ENCODE measurements at places on chromosomes 11 and 22.
A peak's percentile ranks its signal among the peaks of the same experiment; 100 is the strongest.

- peaks cover 27% of the 10 kb centered on the region for H3K4me1 ChIP-seq
- H3K27me3 ChIP-seq, result no peaks in the 10 kb centered on the region
- no peaks in the 10 kb centered on the region for H3K36me3 ChIP-seq
- no peak overlapping the region for H3K4me3 ChIP-seq
- H3K27ac ChIP-seq, result no peak overlapping the region
These were observed 3.4 kb downstream of the PLAAT3 start for GRCh38 chr11:63610604-63611394.

GRCh38 chr11:73498343-73498742, 99.6 kb downstream of the FAM168A start:
- H3K27ac ChIP-seq, result no peak overlapping the region
- H3K4me3 ChIP-seq, result no peak overlapping the region
- peaks cover 12% of the 10 kb centered on the region for H3K4me1 ChIP-seq
- DNase-seq, result no peak

DNA sequence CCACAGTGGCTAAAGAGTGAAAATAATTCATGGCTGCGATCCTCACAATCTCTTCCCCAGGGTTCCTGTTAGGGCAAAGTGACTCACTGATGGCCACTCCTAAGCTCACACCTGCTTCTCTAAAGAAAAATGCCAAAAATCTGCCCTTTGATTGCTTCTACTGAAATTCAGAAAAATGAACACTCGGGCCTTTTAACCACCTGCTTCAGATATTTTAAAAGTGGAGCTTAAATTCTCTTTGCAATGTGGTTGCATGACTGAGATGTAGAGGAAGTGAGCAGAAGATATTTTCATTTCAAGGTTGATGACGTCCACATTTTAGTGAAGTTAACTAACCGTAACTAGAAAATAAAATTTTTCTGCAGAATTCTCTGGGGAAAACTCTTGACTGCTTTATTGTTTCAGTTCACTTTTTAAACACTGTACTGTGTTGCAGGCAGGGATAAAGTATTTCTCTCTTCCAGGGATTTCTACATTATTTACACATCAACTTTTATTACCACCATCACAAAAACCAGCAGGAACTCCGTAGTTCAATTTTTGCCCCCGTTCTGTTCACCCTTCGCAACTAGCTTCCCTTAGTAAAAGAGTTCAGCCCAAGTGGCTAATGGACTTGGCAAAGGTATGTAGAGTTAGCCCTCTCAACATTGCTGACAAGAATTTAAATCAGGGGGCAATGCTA, 8.5 kb downstream of the RAB30 start:
- H3K27me3 ChIP-seq, result no peaks in the 10 kb centered on the region
- peak overlapping the region; percentile 81 for H3K4me3 ChIP-seq
- peaks cover 62% of the 10 kb centered on the region for H3K4me1 ChIP-seq
- DNase-seq, result peak; percentile 13
- peaks cover 45% of the 10 kb centered on the region for H3K36me3 ChIP-seq

DNA sequence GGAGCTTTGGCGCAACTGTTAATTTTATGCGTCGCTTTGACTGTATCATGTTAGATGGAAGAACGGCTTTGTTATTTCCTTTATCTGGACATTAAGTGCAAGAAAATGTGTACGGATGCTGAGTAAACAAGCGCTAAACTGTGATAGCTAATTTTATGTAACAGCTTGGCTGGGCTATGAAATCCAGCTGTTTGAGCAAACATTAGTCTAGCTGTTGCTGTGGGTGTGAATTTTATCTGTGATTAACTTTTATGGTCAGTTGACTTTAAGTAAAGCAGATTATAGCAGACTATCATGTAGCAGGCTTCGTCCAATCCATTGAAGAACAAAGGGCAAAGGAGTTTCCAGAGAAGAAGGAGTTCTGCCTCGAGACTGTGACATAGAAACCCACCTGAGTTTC, 14.0 kb downstream of the OR8A1 start:
- no peak for DNase-seq
- H3K4me3 ChIP-seq, result no peak overlapping the region
- H3K36me3 ChIP-seq, result no peaks in the 10 kb centered on the region
- H3K27ac ChIP-seq, result no peak overlapping the region

DNA sequence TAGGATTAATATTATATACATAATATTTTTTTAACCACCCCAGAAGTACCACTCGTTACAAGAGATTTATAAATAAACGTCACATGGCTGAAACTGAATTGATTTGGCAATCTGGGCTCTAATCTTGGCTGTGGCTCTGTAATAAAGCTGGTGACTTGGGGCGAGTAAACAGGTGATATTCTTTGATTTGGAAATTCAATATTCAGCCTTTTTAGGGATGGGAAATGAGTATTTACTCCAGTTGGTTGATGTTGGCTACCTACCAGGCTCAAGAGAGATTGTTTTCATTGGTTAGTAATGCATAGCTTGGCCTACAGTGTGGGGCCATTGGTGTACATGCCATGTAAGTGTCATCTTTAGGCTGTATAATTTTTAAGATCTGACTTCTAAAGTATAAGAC, 117.7 kb upstream of the SORL1-AS1 start:
- DNase-seq, result no peak
- peaks cover 25% of the 10 kb centered on the region for H3K36me3 ChIP-seq
- peaks cover 8% of the 10 kb centered on the region for H3K4me1 ChIP-seq
- no peak overlapping the region for H3K4me3 ChIP-seq
- no peak overlapping the region for H3K27ac ChIP-seq

- H3K36me3 ChIP-seq, result no peaks in the 10 kb centered on the region
- H3K27me3 ChIP-seq, result no peaks in the 10 kb centered on the region
- no peaks in the 10 kb centered on the region for H3K4me1 ChIP-seq
- DNase-seq, result no peak
- H3K27ac ChIP-seq, result no peak overlapping the region
These were observed 7.6 kb downstream of the NECTIN1 start for GRCh38 chr11:119721129-119722120.

DNA sequence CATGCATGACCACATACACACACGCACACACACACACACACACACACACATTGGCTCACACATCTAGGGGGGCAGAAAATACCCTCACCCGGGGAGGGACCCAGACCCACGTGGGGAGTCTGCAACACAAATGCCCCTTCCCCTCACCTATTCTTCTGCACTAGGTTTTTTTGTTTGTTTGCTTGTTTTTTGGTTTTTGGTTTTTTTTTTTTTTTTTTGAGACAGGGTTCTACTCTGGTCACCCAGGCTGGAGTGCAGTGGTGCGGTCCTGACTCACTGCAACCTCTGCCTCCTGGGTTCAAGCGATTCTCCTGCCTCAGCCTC, 28.4 kb downstream of the WEE1 start:
- H3K27ac ChIP-seq, result no peak overlapping the region
- peak overlapping the region; percentile 74 for H3K4me3 ChIP-seq
- H3K4me1 ChIP-seq, result peaks cover 25% of the 10 kb centered on the region
- DNase-seq, result no peak
- peaks cover 2% of the 10 kb centered on the region for H3K36me3 ChIP-seq

DNA sequence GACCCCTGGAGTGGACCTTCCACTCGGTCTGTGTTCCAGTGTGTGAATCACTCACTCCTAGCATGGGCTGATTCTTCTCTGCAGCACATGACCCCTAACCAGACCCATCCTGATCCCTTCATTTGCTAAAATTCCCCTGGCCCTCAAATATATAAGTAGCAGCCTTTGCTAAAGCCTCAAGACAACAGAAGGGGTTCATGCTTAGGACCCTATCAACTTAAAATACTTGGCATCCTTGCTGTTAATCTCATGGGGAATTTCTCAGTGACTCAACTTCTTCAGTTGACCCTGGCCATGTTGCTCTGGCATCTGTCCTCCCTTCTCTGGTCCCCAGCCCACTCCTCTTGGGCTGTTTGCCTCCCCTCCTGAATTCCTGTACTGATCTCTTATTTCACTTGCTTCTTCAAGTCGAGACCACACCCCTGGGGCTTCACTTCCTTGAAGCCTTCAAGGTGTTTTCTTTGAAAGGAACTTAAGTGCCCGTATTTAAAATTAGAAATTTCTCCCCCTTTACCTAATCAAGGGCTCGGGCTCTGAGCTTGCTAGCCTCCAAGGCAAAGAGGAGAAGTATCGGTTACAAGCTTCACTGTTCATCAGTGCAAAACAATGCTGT, 23.6 kb downstream of the NNMT start:
- peaks cover 17% of the 10 kb centered on the region for H3K4me1 ChIP-seq
- no peaks in the 10 kb centered on the region for H3K36me3 ChIP-seq
- H3K27ac ChIP-seq, result no peak overlapping the region
- no peak overlapping the region for H3K4me3 ChIP-seq

DNA sequence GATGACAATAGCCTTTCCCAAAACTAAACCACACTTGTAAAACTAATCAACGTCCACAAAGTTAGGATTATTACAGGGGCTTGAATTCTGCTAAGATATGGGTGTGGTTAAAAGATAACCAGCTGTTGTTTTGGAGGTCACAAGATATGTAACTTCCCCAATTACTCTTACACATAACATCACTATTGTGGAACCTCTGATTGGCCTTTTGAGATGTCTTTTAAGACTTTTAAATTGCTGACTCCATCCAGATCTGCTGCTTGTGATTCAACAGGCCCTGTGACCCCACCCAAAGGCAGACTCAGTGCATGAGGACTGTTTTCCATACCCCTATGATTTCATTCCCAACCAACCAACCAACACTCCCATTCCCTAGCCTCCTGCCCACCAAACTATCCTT, 893.9 kb downstream of the OPCML start:
- DNase-seq, result no peak
- peaks cover 8% of the 10 kb centered on the region for H3K4me1 ChIP-seq
- H3K27me3 ChIP-seq, result no peaks in the 10 kb centered on the region
- no peak overlapping the region for H3K4me3 ChIP-seq
- no peak overlapping the region for H3K27ac ChIP-seq

DNA sequence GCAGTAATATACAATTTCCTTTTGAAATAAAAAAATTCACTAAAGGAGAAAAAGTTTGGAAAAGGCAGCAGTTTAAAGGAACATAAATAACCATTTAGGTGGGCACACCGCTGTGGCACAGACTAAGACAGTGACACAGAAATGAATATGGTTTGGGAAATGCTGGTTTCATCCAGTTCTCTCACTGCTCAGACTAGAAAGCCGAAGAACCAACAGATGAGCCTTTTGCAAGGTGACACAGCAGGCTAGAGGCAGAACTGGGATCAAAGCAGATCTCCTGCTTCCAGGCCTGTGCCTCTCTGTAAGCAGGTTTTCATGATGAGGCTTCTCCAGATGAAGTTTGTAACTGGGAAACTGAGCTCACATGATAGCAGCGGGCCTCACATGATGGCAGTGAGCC, 380.0 kb upstream of the NARS2 start:
- H3K27me3 ChIP-seq, result peaks cover 29% of the 10 kb centered on the region
- no peaks in the 10 kb centered on the region for H3K4me1 ChIP-seq
- H3K27ac ChIP-seq, result no peak overlapping the region
- no peak for DNase-seq
- no peaks in the 10 kb centered on the region for H3K36me3 ChIP-seq
- H3K4me3 ChIP-seq, result no peak overlapping the region

DNA sequence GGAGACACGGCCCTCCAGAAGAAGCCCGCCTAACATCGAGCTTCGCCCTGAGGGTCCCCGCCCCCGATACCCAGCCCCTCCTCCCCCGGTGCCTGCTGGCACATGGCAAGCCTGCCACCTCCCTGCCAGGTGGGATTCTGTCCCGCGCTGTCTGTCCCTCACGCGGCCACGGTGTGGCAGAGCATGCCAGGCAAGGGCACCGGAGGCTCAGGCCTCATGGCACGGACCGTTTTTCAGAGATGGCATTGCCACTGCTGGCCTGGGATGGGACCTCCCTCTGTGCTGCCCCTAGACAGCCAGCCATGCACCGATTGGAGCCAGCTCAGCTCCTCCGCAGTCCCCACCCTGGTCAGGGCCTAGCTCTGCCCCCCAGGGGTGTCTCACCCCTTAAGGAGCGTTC, 19.4 kb downstream of the MRPL23 start:
- no peaks in the 10 kb centered on the region for H3K27me3 ChIP-seq
- no peaks in the 10 kb centered on the region for H3K36me3 ChIP-seq
- H3K27ac ChIP-seq, result no peak overlapping the region
- DNase-seq, result no peak
- no peak overlapping the region for H3K4me3 ChIP-seq
- no peaks in the 10 kb centered on the region for H3K4me1 ChIP-seq

- H3K27ac ChIP-seq, result no peak overlapping the region
- H3K36me3 ChIP-seq, result peaks cover 2% of the 10 kb centered on the region
- H3K4me1 ChIP-seq, result peaks cover 3% of the 10 kb centered on the region
- DNase-seq, result no peak
These were observed 35.1 kb upstream of the LRRC10B start for GRCh38 chr11:61473370-61474012.

DNA sequence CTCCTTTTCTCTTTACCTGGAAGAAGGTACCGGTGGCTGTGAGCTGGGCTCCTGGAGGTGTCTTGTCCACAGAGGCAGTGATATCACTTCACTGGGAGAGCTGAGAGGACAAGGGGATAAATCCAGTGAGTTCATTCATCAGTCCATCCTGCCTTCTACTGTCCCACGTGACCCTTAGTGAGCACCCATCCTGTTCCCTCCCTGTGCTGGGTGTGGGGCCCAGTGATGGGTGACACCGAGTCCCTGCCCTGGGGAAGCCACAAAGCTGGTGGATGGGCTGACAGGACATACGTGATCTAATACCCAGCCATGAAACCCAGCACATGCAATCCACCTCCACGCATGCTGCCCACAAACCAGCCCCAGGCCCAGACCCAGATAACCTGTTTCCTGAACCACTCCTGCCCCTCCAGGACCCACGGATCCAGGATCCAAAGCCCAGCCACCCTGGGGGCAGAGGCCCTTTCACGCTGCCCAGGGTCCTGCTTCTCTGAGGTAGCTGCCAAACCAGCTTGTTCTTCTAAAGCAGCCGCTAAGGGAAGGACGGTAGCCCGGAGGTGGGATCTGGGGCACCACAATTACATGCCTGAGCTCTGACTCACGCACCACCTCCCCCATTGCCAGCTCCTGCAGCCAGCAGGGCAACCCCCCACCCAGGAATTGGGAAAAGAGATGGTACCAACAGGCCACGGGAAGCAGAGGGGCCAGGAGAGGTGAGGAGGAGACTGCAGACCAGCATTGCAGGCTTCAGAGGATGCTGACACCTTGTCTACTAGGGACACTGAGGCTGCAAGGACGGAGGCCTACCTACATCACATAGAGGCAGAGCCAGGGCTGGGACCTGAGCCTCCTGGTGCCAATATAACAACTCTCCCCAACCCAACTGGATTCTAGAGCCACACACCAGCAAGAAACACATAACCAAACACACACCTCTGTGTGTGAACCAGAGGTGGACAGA, 35.2 kb downstream of the GDPD5 start:
- peak overlapping the region; percentile 20 for H3K27ac ChIP-seq
- peaks cover 14% of the 10 kb centered on the region for H3K4me1 ChIP-seq
- no peak for DNase-seq
- H3K4me3 ChIP-seq, result no peak overlapping the region
- H3K27me3 ChIP-seq, result no peaks in the 10 kb centered on the region

GRCh38 chr11:77479746-77480352, 6.0 kb upstream of the PAK1 start:
- peaks cover 8% of the 10 kb centered on the region for H3K27me3 ChIP-seq
- H3K36me3 ChIP-seq, result no peaks in the 10 kb centered on the region
- no peak overlapping the region for H3K4me3 ChIP-seq
- no peak overlapping the region for H3K27ac ChIP-seq

GRCh38 chr22:30396871-30397655, at the start of gene SEC14L2:
SEC14L2 (plus strand) TSS chr22:30397018; CDS start chr22:30397117, 99 bp downstream.
- peaks cover 3% of the 10 kb centered on the region for H3K36me3 ChIP-seq
- peak; percentile 69 for DNase-seq
- peaks cover 48% of the 10 kb centered on the region for H3K4me1 ChIP-seq
- peak within 1 kb of the TSS; percentile 54 for H3K27ac ChIP-seq

Data from activated naive CD8-positive, alpha-beta T cell treated with anti-CD3 and anti-CD28 coated beads for 36 hours (primary cell).